ENCODE measurements at places on chromosomes 16 and 17. TPM values are rescaled to one million over a fixed set of nuclear protein-coding genes. Genes with fewer than 3 reads are reported as not detected.

DNA sequence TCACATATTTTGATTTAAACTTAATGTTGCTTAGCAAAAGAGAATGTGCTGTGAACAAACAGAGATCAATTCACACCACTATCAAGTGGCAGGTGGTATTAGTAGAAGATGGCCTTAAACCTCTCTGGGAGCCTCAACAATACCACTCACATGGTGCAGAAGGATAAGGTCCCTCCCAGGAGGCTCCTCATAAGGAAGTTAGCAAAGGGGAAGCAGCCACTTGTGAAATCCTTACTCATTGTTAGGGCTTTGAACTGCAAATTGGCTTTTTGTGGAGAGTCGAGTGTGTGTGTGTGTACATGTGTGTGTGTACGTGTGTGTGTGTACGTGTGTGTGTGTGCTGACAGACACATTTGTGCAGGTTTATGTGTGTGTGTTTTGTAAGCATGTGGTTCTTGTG, 48.9 kb upstream of the ASIC2 start:
- H3K27ac ChIP-seq = no peak overlapping the region
- H3K4me3 ChIP-seq = no peak overlapping the region
- no peak for DNase-seq
- peaks cover 21% of the 10 kb centered on the region for H3K27me3 ChIP-seq
- no peaks in the 10 kb centered on the region for H3K4me1 ChIP-seq
- no peaks in the 10 kb centered on the region for H3K36me3 ChIP-seq

The REXO5 gene
- total RNA-seq = 16.5 TPM

The NOS2 gene
- total RNA-seq = 0.05 TPM

The CNTNAP4 gene
- not detected for total RNA-seq

The C16orf89 gene
- total RNA-seq = not detected

GRCh38 chr16:19940195-19940594, 55.5 kb upstream of the GPRC5B start:
- no peak overlapping the region for H3K4me3 ChIP-seq
- peaks cover 6% of the 10 kb centered on the region for H3K27me3 ChIP-seq
- H3K36me3 ChIP-seq = no peaks in the 10 kb centered on the region
- DNase-seq = no peak

The CMTM2 gene
- total RNA-seq = 1.2 TPM

The CACNG5 gene
- not detected for total RNA-seq

The CCL5 gene
- 178 TPM for total RNA-seq

The MT1M gene
- not detected for total RNA-seq

DNA sequence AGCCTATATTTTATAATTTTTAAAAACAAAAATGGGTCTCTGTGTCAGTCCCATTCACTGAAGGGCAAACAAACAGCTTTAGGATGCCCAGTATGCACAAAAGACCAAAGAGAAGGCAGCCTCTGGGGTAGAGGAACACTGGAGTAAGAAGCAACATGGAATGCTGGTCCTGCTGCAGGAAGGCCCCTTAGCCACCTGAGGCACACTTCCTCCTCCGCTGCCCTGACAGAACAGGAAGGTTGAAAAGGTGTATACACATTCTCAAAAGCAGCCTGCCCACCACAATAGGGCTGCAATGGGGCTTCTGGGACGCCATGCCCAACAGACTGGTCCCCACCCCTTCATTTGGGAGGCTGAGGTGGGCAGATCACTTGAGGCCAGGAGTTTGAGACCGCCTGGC, 19.5 kb downstream of the TOM1L2 start:
- no peak overlapping the region for H3K4me3 ChIP-seq
- H3K27ac ChIP-seq = no peak overlapping the region

- H3K27me3 ChIP-seq = peaks cover 34% of the 10 kb centered on the region
- DNase-seq = no peak
- no peaks in the 10 kb centered on the region for H3K36me3 ChIP-seq
- H3K4me1 ChIP-seq = peaks cover 22% of the 10 kb centered on the region
Measured at GRCh38 chr17:4497101-4497824, 1.4 kb upstream of the SPNS2 start.

DNA sequence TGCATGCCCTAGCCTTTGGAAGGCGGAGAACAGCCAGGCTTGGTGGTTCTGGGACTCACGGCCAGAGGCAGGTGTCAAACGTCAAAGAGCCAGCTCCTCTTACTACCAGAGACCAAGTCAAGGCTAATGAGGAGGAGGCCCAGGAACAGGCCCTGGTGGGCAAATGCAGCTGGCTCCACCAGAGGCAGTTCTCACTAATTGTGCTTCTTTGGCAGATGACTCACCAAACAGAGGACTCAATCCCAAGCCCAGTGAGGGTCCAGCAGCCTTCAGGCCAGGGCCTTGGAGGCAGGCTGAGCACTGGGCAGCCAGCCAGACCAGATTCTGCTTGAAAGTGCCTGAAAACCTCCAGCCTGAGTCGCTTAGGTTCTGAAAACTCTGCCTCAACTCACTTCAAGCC, 336.5 kb upstream of the CDH5 start:
- no peak overlapping the region for H3K27ac ChIP-seq
- no peaks in the 10 kb centered on the region for H3K36me3 ChIP-seq
- no peak overlapping the region for H3K4me3 ChIP-seq
- H3K4me1 ChIP-seq = no peaks in the 10 kb centered on the region

The KATNIP gene
- total RNA-seq = 15.1 TPM

The OTOA gene
- 0.58 TPM for total RNA-seq

The SCIMP gene
- total RNA-seq = not detected

DNA sequence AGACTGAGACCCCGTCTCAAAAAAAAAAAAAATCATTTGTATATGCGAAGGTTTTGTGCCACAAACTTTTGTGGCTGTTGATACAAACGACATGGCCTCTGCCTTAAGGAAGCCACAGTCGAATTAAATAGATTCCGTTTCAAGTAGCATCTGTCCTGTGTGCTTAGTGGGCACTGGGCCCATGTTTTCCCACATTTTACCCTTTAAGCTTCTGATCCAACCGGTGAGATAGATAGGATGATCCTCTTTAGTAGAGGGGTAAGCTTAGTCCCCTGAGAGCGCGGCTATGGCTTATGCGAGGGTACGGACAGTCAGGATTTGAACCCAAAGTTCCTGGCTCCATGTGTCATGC, 776 bp upstream of the TMEM219 start:
- peaks cover 20% of the 10 kb centered on the region for H3K4me1 ChIP-seq
- peak overlapping the region; percentile 89 for H3K4me3 ChIP-seq
- DNase-seq = no peak
- no peaks in the 10 kb centered on the region for H3K36me3 ChIP-seq

- H3K4me1 ChIP-seq = peaks cover 19% of the 10 kb centered on the region
- no peaks in the 10 kb centered on the region for H3K36me3 ChIP-seq
- no peak overlapping the region for H3K27ac ChIP-seq
- no peak overlapping the region for H3K4me3 ChIP-seq
- H3K27me3 ChIP-seq = no peaks in the 10 kb centered on the region
Measured at GRCh38 chr17:50172130-50172529, 6.3 kb downstream of the SGCA start.

DNA sequence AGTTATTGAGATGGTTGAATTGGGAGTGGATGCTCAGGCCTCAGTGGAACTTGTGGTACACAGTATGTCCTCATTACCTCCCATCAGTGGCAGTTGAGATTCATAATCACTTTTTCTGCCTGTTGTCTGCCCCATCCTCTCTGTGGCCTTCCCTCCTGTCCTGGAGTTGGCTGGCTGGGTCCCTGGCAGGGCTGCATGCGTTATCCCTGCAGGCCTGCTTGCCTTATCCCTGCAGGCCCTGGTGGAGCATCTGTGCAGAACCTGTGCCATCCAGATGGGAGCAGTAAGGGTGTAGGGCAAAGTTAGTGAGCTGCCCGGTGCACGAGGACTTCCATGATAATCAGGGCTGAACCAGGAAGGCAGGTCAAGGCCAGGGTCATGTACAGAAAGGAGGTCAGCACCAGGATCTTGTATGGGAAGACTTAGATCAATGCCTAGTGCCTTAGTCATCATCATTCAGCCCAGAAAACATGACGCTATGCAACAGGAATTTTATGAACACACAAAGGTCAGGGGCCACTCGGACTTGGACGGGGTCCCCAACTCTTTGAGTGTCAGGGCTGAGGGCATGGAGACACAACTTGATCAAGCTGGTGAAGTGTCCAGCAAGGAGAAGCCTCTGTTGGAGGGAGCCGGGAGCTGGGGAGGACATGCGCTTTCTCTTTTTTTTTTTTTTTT, 47.2 kb downstream of the ABCC1 start:
- peaks cover 57% of the 10 kb centered on the region for H3K4me1 ChIP-seq
- H3K27me3 ChIP-seq = no peaks in the 10 kb centered on the region
- H3K4me3 ChIP-seq = no peak overlapping the region

The LRRC59 gene
- 57.6 TPM for total RNA-seq

GRCh38 chr16:89378947-89379771, 111.2 kb downstream of the ANKRD11 start:
- no peak overlapping the region for H3K27ac ChIP-seq
- H3K27me3 ChIP-seq = no peaks in the 10 kb centered on the region
- DNase-seq = no peak
- no peak overlapping the region for H3K4me3 ChIP-seq
- peaks cover 4% of the 10 kb centered on the region for H3K36me3 ChIP-seq
- peaks cover 90% of the 10 kb centered on the region for H3K4me1 ChIP-seq

GRCh38 chr17:82893779-82894178, 54.0 kb upstream of the ZNF750 start:
- peak overlapping the region; percentile 29 for H3K27ac ChIP-seq
- H3K4me1 ChIP-seq = peaks cover 20% of the 10 kb centered on the region
- H3K4me3 ChIP-seq = no peak overlapping the region
- H3K27me3 ChIP-seq = no peaks in the 10 kb centered on the region

DNA sequence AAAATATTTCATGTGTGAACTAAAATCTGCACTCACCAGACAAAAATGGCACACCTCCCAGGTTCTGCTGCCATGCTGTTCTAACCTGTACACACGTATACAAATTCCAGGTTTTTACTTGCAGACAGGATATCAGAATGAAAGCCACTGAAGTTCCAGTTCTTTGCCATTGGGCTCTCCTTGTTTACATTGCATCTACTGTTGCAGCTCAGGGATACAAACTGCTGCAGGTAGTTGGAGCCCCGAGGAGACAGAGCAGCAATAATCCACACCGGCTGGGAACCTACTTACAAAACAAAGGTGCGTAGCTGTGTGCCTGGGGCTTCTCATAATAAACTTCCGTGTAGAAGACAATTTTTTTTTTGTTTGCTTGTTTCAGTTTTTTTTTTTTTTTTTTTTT, 59.6 kb downstream of the HAPSTR1 start:
- H3K27me3 ChIP-seq = peaks cover 15% of the 10 kb centered on the region
- H3K4me3 ChIP-seq = no peak overlapping the region
- no peaks in the 10 kb centered on the region for H3K36me3 ChIP-seq
- no peaks in the 10 kb centered on the region for H3K4me1 ChIP-seq

GRCh38 chr17:60297760-60298401, 94.1 kb downstream of the USP32 start:
- H3K4me1 ChIP-seq = no peaks in the 10 kb centered on the region
- no peak for DNase-seq
- no peaks in the 10 kb centered on the region for H3K27me3 ChIP-seq
- no peak overlapping the region for H3K27ac ChIP-seq
- no peak overlapping the region for H3K4me3 ChIP-seq

The CSH1 gene
- total RNA-seq = not detected

DNA sequence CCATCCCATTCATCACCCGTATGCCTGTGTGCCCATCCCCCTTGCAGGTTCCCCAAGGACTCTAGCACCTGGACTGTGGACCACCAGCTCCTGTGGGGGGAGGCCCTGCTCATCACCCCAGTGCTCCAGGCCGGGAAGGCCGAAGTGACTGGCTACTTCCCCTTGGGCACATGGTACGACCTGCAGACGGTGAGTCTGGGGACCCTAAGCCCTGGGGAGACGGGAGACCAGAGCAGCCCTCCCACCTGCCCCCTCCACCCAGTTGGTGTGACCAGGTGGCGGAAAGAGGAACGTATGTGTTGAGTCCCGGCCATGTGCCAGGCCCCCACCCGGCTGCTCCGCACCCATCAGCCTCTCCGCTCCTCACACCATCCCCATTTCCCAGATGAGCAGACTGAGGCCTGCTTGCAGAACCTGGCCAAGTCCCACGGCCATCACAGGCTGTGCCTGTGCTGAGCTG, 15.6 kb downstream of the GAA start:
- H3K4me3 ChIP-seq = no peak overlapping the region
- H3K4me1 ChIP-seq = no peaks in the 10 kb centered on the region
- peaks cover 4% of the 10 kb centered on the region for H3K36me3 ChIP-seq
- no peak for DNase-seq
- H3K27me3 ChIP-seq = no peaks in the 10 kb centered on the region

- no peak overlapping the region for H3K4me3 ChIP-seq
- H3K27me3 ChIP-seq = peaks cover 60% of the 10 kb centered on the region
- no peaks in the 10 kb centered on the region for H3K4me1 ChIP-seq
- H3K36me3 ChIP-seq = no peaks in the 10 kb centered on the region
Measured at GRCh38 chr17:61551255-61551742, 39.7 kb downstream of the NACA2 start.

DNA sequence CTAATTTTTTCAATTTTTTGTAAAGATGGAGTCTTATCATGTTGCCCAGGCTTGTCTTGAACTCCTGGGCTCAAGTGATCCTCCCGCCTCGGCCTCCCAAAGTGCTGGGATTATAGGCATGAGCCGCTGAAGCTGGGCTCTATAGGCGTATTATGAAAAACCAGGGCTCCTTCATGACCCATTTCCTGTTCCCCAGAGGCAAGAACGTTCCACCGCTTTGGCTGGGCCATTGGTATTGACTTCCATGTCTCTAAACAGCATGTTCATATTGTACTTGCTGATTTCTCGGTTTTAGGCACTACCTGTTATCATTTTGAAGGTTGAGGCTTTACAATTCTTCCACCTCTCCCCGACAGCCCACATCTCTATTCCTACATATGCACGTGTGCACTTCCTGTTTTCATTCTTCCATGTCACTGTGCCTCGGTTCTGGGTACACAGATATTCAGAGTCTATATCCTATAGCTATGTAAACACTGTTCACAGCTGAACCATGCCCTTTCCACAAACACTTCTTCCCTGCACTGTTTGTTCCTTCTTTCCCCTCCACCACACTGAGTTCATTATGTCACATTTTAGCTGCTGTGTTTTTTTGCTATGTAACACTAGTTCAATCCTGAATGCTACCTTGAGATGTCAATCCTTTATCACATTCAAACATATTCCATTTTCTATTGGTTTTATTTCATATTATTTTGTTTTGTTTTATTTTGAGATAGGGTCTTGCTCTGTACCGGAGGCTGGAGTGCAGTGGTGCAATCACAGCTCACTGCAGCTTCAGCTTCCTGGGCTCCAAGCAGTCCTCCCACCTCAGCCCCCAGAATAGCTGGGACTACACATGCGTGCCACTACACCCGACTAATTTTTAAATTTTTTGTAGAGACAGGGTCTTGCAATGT, 16.8 kb upstream of the MAPK3 start:
- no peak for DNase-seq
- H3K36me3 ChIP-seq = no peaks in the 10 kb centered on the region
- peak overlapping the region; percentile 55 for H3K27ac ChIP-seq
- H3K27me3 ChIP-seq = no peaks in the 10 kb centered on the region
- H3K4me1 ChIP-seq = peaks cover 38% of the 10 kb centered on the region
- H3K4me3 ChIP-seq = peak overlapping the region; percentile 2

GRCh38 chr16:57531253-57531575, 5.2 kb downstream of the CCDC102A start:
- peak overlapping the region; percentile 98 for H3K27ac ChIP-seq
- no peaks in the 10 kb centered on the region for H3K27me3 ChIP-seq
- peak overlapping the region; percentile 79 for H3K4me3 ChIP-seq
- no peak for DNase-seq
- H3K36me3 ChIP-seq = no peaks in the 10 kb centered on the region

- no peak overlapping the region for H3K27ac ChIP-seq
- H3K4me1 ChIP-seq = no peaks in the 10 kb centered on the region
- DNase-seq = no peak
- H3K27me3 ChIP-seq = peaks cover 6% of the 10 kb centered on the region
Measured at GRCh38 chr17:28426081-28426519, 20.1 kb upstream of the SLC46A1 start.

Data from activated T-cell treated with anti-CD3 and anti-CD28 coated beads, Interleukin-2, amount 50 U/mL, for 72 hours (primary cell).